ENCODE measurements at places on chromosomes 11 and 22. TPM values are rescaled to one million over a fixed set of nuclear protein-coding genes. Genes with fewer than 3 reads are reported as not detected.

The SCT gene
- total RNA-seq, result not detected

The PLAAT2 gene
- not detected for total RNA-seq

The PARVG gene
- total RNA-seq, result not detected

The SLC35F2 gene
- 47.1 TPM for total RNA-seq

The SF1 gene
- 277 TPM for total RNA-seq

The GUCY1A2 gene
- total RNA-seq, result 1.4 TPM

The NPAS4 gene
- total RNA-seq, result not detected

The APOL4 gene
- 2.7 TPM for total RNA-seq

The TSPAN32 gene
- total RNA-seq, result not detected

The TRIM22 gene
- total RNA-seq, result 128 TPM

The OR8G5 gene
- not detected for total RNA-seq

The TMEM191C gene
- 1.2 TPM for total RNA-seq

The WDR74 gene
- 32.3 TPM for total RNA-seq

The BTG4 gene
- not detected for total RNA-seq

The KDM4E gene
- not detected for total RNA-seq

The ST14 gene
- not detected for total RNA-seq

The WBP2NL gene
- 0.97 TPM for total RNA-seq

The TCN1 gene
- total RNA-seq, result not detected

The PRODH gene
- 1.0 TPM for total RNA-seq

The MMP12 gene
- not detected for total RNA-seq

The IGF2 gene
- 8.8 TPM for total RNA-seq

The VPREB1 gene
- not detected for total RNA-seq

The CPSF7 gene
- total RNA-seq, result 30.0 TPM

All from glomerular endothelial cell (primary cell).